Hypothalamus (tissue), 51 donors: ENCODE measurements at places on chromosomes 11 and 22.

- DNase-seq = no peak
Observed at GRCh38 chr11:82892611-82893169, 7.5 kb downstream of the PRCP start.

GRCh38 chr11:107769189-107769588, 57.3 kb upstream of the SLN start:
- no peak for DNase-seq

DNA sequence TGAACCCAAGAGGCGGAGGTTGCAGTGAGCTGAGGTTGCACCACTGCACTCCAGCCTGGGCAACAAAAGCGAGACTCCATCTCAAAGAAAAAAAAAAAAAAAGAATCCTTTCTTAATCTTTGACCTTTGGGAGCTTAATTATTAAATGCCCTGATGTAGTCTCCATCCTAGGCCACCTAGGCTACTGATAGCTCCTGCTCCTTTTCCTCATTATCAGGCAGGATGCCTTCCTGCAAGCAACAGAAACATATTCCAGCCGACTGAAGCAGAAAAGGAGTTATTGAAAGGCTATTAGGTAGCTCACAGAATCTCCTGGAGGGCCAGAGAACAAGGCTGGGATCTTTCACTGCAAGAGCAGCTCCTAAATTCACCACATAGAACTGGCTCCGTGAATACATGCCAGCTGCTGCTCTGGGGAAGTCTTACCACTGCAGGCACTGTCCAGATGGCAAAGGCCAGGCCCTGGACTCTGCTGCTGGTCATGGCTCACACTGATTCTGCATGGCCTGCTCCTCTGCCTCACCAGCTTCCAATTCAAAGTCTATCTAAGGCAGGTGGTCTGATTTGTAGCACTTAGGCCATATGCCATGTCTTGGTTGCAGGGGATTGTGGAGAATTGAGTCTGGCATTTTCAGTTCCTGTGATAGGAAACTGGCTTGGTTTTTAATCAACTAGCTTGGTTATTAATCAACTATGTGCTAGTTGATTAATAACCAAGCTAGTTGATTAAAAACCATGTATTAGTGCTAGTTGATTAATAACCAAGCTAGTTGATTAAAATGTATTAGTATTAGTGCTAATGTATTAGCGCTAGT, 26.0 kb upstream of the POLD3 start:
- DNase-seq = no peak

- peak; percentile 16 for DNase-seq
Observed at GRCh38 chr11:86291466-86292262, 10.4 kb upstream of the HIKESHI start.

DNA sequence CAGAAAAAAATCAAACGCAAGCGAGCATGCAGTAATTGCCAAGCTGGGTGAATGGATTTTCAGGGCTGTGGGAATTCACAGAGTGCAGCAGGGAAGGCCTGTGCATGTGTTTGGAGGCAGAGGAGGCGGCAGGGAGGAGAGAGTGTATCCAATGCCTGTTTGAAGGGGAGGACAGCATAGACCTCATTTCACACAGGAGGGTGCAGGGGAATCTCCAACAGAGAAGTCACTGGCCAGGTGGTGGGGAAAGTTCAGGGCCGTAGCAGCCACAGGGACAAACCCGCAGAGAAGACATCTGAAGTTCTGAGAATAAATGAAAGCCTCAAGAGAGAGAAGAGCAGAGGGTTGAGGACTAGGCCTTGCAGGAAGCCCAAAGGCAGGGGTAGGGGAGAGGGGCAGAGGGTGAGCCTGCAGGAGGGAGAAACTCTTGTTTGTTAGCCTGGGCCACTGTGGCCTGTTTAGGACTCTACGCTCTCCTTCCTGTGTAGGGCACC, 19.2 kb upstream of the KDM2A start:
- DNase-seq = no peak

DNA sequence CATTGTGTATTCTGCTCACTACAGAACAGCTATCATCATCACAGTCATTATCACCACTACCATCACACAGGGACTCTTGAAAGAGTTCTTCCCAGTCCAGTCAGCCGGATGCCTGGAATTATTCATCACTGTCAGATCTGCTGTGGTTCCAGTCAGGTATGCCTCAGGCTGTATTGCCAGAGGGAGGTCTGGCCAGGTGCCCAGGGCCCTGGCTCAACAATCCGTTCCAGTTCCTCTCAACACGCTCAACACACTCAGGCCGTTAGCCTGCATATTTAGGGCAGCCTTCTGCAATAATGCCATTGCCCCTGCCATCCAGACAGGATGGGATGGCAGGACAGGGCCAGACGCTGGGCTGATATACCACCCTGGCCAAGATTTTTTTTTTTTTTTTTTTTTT, 28.6 kb upstream of the RASL10A start:
- no peak for DNase-seq

DNA sequence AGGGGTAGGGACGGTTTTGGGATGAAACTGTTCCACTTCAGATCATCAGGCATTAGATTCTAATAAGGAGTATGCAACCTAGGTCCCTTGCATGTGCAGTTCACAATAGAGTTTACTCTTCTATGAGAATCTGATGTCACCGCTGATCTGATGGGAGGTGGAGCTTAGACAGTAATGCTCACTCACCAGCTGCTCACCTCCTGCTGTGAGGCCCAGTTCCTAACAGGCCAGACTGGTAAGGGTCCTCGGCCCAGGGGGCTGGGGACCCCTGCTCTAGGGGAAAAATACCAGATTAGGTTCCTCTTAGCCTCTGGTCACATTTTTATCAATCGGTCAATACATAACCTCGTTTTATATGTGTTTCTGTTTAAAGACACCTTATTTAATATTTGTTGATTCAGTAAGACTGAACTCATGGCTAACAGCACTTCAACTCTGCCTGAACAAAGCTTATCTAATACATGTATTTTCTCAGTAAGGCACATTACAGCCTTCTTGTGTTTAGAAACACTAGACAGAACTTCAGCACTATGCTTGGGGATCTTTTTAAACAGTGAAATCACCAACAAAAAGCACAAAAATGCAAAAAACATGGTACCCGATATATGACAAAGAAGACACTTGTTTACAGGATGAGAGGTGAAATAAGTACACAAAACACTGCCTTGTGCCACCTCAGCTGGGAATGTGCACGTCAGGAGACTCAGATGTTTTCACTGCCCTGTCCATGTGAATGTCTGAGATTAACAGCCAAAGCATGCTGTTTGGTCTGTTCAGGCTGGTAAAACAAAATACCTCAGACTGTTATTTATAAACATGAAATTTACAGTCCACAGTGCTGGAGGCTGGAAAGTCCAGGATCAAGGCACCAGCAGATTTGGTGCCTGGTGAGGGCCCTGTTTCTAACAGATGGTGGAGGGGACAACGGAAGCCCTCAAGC, 107.5 kb downstream of the USP35 start:
- DNase-seq = no peak

GRCh38 chr11:135002236-135002635, 590.2 kb upstream of the B3GAT1 start:
- no peak for DNase-seq

DNA sequence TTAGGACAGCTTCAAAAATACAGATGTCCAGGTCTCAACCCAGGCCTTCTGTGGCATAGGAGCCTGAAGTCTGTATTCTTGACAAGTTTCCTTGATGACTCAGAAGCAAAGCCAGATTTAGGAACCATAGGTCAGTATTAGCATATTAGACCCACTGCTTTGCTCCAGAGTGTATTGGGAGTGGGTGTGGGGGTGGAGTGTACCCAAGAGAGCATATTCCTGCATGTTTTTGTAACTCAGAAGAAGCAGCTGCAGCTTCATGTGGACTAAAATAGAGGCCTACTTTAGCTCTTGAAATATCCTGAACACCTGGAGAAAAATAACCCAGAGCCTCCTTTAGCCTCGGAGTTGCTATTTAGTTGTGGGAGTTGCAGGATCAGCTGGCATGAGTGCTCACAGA, 106.7 kb downstream of the CCDC81 start:
- DNase-seq = no peak

DNA sequence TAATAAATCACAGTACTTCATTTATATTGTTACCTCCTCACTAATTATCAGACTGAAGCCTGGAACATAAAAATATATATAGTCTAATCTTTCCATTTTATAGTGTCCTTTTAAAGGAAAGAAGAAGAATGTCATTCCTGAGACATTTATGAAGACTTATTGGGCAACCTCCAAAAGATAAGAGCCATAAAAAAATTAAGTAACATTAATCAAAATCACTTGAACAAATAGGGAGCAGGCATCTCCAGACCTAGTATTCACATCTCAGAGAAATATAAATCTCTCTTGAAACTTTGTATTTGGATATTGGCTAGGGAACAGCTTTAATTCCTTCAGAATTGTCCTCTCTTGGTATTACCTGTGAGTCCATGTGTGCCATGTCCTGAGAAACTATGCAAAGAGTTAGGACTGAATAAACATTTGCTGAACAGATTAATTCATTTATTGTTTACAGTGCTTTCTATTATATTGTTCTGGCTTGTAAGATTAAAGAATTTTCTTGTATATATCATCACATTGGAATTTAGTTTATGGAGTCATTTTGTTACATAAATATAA, 530.5 kb upstream of the LRRC4C start:
- DNase-seq = no peak

- DNase-seq = no peak
Observed at GRCh38 chr11:112453601-112454577, 193.2 kb upstream of the PLET1 start.

DNA sequence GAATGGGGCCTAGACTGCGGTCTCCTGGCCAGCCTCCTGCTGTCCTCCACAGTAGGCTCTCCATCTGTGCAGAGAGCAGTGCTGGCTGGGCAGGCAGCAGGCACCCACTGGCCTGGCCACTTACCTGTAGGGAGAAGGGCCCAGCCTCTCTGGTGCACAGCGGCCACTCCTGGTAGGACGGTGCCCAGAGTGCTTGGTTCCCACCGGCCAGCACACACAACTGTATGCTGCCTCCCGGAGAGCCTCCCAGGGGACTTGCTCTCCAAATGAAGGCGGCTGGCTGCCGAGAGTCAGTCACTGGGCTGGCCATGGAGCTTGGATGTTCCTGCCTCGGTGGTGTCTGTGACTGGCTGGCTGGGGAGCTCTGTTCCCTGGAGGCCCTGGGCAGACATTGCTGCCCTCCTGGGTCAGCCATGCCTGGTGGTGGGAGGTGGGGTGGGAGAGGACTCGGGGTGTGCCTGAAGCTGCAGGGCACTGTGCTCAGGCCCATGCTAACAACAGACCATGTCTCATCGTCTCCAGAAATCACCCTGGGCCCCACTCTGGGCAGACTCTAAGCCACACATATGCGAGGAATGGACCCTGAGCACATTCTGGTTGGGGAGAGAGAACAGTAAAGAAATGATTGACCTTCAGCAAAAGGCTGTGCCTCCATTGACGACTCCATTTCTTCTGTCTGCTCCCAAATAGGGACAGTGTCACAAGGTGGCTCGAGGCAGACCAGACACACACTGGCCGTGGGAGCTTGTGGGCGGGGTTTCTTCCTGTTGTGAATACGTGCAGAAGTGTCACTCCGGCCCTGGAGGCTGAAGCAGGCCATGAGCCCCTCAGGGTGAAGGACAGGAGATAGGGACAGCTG, 350.8 kb downstream of the TBC1D22A start:
- no peak for DNase-seq

DNA sequence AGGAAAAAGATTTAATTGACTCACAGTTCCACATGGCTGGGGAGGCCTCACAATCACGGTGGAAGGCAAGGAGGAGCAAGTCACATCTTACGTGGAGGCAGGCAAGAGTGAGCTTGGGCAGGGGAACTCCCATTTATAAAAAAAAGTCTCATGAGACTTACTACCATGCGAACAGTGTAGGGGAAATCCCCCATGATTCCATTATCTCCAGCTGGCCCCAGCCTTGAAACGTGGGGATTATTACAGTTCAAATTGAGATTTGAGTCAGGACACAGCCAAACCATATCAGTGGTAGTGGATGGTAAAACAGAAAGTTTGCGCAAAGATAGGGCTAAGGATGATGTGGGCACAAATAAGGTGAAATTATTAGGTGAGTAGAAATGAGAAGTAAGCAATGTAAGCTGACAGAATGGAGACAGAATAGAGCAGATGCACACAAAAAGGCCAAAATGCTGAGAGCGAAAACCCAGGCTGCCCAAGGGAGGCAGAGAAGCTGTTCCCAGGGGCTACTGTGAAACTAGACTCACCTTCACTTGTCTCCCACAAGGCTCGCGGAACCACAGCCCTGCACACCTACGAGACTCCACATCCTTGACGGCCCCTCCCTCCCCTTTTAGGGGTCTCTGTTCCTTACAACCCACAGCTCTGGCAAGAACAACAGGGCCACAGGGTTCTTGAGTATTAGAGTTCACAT, 377.6 kb downstream of the CADM1 start:
- DNase-seq = no peak

DNA sequence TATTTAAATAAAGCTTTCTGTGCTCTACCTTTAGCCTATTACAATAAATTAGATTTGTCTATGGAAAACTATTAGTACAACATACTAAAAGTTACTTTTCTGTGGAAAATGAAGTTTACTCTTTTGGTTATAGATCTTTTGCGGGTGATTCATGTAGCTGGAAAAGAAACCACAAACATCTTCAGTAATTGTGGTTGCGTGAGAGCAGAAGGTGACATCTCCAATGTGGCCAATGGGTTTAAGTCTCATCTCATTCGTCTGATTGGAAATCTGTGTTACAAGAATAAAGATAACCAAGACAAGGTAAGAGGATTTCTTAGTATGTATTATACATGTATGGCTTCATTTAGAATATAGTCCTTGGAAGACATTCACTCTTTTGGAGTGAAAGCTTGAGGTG, 68.6 kb downstream of the ATXN10 start:
- DNase-seq = no peak

DNA sequence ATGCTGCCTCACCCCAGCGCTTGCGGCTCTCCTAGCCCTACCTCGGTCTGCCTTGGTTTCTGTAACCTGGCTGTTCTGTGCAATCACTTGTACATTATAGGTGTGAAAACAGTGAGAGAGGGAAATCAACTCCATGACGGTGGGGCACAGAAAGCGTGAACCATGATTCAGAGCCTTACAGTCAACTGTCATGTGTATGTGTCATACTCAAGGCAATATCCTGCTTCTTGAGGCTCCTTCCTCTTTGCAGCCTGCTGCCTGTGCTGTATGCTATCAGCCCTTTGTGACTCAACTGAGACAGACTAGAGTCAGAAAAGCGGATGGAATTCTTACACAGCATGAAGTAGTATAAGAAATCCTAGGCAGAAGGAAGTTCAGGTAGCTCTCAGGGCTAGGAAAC, 2.1 kb downstream of the NRIP3 start:
- no peak for DNase-seq

- DNase-seq = no peak
Observed at GRCh38 chr11:96188243-96189006, 154.6 kb downstream of the MAML2 start.
